ENCODE measurements at places on chromosomes 7 and 10. TPM values are rescaled to one million over a fixed set of nuclear protein-coding genes. Genes with fewer than 3 reads are reported as not detected.

DNA sequence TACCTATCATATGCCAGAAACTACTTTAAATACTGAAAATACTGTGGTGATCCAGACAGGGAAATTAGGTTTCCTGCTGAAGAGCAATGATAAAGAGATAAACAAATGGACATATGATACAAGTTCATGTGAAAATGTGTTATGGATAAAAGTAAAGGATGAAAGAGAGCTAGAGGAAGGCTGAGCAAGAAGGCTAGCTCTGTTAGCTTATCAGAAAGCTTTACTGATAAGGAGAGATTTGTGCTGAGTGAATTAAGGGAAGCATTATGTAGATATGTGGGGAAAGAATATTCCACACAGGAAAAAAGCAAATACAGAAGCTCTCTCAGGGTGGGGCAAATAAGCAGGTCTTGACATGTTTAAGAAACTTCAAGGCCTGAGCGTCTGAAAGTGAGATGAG, 308.4 kb downstream of the HDAC9 start:
- no peaks in the 10 kb centered on the region for H3K27me3 ChIP-seq
- peaks cover 3% of the 10 kb centered on the region for H3K4me1 ChIP-seq
- H3K36me3 ChIP-seq: no peaks in the 10 kb centered on the region
- no peak overlapping the region for H3K27ac ChIP-seq
- DNase-seq: no peak
- H3K4me3 ChIP-seq: no peak overlapping the region

DNA sequence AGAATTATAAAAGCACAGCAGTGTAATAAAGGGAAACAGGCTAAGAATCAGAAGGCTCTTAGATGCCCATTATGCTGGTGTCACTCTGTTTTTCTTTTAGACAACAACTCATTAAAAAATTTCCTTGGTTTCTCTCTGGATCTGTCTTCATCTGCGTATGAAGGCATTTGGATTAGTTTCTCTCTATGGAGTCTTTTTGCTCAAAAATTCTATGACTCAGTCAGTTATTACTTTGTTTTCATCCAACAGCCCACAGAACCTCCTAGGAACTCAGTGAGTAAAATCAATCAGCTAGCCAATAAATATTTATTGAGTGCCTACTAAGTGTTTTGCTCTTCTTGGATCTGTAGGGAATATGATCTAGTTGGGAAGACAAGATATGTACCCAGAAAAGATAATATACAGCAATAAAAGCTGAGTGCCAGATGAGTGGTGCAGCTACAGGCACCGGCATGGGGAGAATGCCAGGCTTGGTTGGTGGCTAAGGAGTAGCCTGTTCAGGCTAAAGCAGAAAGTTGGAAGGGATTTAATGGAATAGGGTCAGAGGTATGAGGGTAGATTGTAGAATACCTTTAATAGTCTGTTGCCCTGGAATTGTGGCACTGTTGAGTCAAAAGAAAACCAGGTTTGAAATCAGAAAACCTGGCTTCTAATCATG, 156.2 kb downstream of the LRRC4 start:
- no peak overlapping the region for H3K4me3 ChIP-seq
- H3K4me1 ChIP-seq: peaks cover 6% of the 10 kb centered on the region
- no peak overlapping the region for H3K27ac ChIP-seq
- DNase-seq: no peak
- H3K27me3 ChIP-seq: no peaks in the 10 kb centered on the region

DNA sequence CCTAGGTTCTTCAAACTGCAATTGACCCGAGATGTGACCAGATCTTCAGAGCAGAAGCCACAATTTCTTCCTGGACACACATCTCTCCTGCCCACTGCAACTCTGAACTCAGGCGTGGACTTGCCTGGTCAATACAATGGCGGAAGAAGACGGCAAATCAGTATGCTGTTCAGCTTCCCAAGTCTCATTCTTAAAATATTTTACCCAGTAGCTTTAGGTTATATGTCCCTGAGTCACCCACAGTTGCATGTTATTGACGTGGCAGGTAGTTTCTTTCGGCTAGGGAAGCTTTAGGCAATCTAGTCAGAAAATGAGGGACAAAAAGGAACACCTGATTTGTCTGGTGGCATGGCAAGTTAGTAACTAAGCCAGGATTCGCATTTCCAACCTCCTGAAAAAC, 22.5 kb downstream of the CEP41 start:
- no peak overlapping the region for H3K27ac ChIP-seq
- H3K4me3 ChIP-seq: no peak overlapping the region
- peaks cover 22% of the 10 kb centered on the region for H3K4me1 ChIP-seq
- H3K27me3 ChIP-seq: no peaks in the 10 kb centered on the region
- 0 out of 2 replicates have a peak, but pooled peaks cover 3% of the 10 kb centered on the region for H3K36me3 ChIP-seq

GRCh38 chr7:125661-126060, 66.7 kb upstream of the FAM20C start:
- no peak overlapping the region for H3K4me3 ChIP-seq
- no peak overlapping the region for H3K27ac ChIP-seq
- H3K36me3 ChIP-seq: no peaks in the 10 kb centered on the region
- H3K27me3 ChIP-seq: no peaks in the 10 kb centered on the region

DNA sequence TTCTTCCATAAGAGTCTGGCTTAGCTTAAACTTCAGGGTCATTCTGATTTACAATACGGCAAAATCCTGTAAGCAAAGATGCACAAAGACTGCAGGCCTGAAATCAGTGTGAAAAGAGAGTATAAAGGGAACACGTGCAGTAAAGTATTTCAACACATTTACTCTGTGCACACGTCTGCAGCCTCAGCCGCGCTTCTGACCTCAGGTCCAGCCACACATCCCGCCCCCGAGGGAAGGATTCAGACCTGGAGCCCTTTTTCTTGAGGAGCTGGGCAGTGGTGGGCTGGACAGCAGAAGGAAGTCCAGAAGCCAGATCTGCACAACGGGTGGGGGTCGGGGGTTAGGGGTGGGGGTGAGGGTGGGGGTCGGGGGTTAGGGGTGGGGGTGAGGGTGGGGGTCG, 58.9 kb upstream of the FAM20C start:
- H3K27ac ChIP-seq: no peak overlapping the region
- no peak for DNase-seq

DNA sequence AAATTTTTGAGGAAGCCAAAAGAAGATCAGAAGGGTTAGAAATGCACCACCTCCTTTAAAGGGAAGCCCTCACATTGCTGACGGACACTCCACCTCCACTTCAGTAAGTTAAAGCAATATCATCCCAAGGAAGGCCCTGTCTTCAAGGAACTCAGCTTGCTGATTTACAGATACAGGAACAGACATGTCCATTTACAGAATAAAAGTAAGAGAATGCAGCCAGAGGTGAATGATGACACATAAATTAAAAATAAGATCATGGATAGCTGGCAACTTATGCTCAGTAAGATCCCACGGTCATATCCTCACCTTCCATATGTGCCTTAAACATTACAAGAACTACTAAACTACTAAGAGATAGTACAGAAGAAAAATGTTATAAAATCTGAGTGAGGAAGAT, 20.4 kb downstream of the GRB10 start:
- no peak overlapping the region for H3K4me3 ChIP-seq
- no peak overlapping the region for H3K27ac ChIP-seq
- DNase-seq: no peak

DNA sequence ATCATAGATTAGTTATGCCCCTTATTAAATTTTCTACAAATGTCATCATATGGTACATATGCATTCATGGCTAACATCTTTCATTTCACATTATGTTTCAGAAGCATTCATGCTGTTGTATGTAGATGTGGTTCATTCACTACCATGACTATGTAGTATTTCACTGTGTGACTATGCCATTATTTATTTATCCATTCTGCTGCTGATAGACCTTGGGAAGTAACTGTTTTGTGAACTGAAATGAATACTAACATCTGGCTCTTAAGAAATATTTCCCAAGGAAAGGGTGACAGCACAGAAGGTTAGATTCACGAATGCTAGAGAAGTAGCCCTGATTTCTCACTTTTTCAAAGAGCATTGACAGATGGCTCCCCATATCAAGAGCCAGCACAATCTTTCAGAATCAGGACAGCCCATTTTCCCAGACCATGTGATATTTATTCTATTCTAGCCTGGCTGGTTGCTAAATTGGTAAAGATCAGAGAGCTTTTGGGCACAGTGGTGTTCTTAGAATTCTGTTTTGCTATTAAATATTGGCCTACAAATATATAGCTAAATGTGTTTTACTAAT, 157.4 kb downstream of the DYNC1I1 start:
- H3K27ac ChIP-seq: no peak overlapping the region
- DNase-seq: no peak
- H3K36me3 ChIP-seq: no peaks in the 10 kb centered on the region

DNA sequence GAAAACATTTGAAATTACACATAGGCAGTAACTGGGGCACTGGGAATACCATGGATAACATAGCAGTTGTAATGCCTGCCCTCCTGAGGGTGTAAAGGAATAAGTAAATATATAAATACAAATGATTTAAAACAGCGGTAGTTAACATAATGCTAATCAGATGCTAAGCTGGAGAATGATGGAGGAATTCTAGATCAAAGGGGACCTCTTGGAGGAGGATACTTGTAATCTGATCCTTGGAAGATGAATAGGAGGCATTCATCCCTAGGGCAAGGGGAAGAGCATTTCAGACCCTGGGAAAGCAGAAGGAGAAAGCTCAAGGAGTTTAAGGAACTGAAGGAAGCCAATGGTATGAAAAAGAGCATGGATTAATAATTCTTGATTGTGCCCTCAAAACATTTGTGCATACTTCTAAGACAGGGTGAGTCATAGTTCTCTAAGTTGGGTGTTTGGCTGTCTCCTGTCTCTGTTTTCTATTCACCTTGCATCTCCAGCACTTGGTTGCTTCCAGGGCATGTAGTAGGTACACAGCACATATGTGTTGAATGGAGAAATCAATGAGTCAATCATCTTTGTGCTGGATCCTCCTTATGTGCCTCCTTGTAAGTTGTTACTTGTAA, 54.8 kb upstream of the PLPP4 start:
- no peaks in the 10 kb centered on the region for H3K36me3 ChIP-seq
- H3K4me1 ChIP-seq: no peaks in the 10 kb centered on the region
- no peak overlapping the region for H3K27ac ChIP-seq

DNA sequence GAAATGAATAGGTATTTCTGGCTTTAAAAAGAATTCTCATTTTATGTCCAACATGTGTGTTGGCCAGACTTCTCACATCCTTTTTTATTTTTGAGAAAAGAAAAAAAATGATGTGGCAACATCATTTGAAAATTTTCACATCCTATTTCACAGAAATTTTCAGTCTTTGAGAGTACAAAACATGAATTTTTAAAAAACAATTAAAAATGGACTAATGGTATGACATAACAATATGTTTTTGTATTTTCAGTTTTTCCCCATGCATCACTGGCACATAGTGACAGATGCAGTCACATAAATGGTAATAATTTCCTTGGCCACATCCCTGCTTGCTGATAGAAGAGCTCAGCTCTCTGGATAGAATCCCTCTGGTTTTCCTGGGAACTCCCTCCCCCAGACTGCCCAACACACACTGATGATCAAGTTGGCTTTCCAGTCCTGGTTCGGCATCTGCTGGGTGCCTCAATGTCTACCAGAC, 188.5 kb upstream of the AGR3 start:
- H3K27ac ChIP-seq: no peak overlapping the region
- H3K36me3 ChIP-seq: no peaks in the 10 kb centered on the region
- H3K27me3 ChIP-seq: no peaks in the 10 kb centered on the region
- no peak overlapping the region for H3K4me3 ChIP-seq
- H3K4me1 ChIP-seq: no peaks in the 10 kb centered on the region

GRCh38 chr10:72593963-72594362, 31.9 kb downstream of the MICU1 start:
- no peak for DNase-seq
- 0 out of 2 replicates have a peak, but pooled peaks cover 2% of the 10 kb centered on the region for H3K36me3 ChIP-seq
- H3K4me3 ChIP-seq: no peak overlapping the region
- H3K27me3 ChIP-seq: no peaks in the 10 kb centered on the region

GRCh38 chr10:88082391-88082790, 219.0 kb downstream of the PTEN start:
- H3K27ac ChIP-seq: no peak overlapping the region
- H3K27me3 ChIP-seq: no peaks in the 10 kb centered on the region
- H3K36me3 ChIP-seq: no peaks in the 10 kb centered on the region

GRCh38 chr10:97708976-97709946, 4.3 kb upstream of the MARVELD1 start:
- DNase-seq: peak; percentile 65
- H3K27me3 ChIP-seq: no peaks in the 10 kb centered on the region
- H3K27ac ChIP-seq: no peak overlapping the region
- peaks cover 21% of the 10 kb centered on the region for H3K4me1 ChIP-seq

GRCh38 chr7:130614449-130614848, 54.1 kb downstream of the COPG2 start:
- no peaks in the 10 kb centered on the region for H3K27me3 ChIP-seq
- H3K27ac ChIP-seq: no peak overlapping the region
- H3K4me3 ChIP-seq: no peak overlapping the region

- H3K4me1 ChIP-seq: no peaks in the 10 kb centered on the region
- DNase-seq: no peak
- H3K27me3 ChIP-seq: no peaks in the 10 kb centered on the region
- H3K4me3 ChIP-seq: no peak overlapping the region
Observed at GRCh38 chr7:108722561-108722960, 152.9 kb downstream of the DNAJB9 start.

GRCh38 chr7:47543714-47544113, 38.2 kb downstream of the TNS3 start:
- H3K4me1 ChIP-seq: peaks cover 47% of the 10 kb centered on the region
- no peak for DNase-seq
- no peak overlapping the region for H3K27ac ChIP-seq
- no peaks in the 10 kb centered on the region for H3K27me3 ChIP-seq
- no peak overlapping the region for H3K4me3 ChIP-seq
- H3K36me3 ChIP-seq: peaks cover 25% of the 10 kb centered on the region

DNA sequence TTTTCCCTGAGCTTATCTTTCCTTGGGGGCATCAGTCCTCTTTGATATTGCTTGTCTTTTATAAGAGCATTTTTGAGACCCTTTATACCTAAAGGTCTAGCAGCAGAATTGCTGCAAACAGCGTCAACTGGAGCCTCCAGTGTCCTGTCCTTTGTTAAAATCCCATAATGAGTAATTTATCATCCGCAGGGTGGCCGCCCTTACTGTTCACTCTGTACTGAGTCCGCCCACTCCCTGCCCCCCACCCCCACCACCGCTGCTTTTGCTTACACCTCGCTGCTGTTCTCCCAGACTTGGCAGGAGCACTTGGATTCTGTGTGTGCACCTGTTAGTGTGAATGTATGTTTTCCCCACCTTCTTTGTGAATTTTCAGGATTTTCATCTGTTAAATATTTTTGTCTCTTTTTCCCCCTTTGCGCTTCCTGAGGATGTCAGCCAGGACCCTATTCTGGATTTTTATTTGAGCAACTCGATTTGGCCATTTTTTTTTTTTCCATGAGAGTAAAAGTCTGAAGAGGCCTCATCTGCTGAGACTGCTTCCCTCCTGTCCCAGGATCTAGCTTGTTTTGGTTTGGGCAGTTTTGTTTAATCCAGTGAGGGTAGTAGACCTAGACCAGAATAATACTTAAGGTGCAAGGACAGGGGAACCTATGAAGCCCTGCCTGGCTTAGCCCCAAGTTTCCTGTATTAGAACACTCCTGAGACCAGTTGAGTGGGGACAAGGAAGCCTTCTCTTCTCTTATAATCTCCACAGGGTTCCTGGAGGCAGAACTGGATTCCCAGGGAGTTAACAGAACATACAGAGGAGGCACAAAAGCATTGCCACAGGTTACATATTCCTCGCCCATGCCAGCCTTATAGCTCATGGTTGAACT, 8.2 kb downstream of the AGFG2 start:
- no peaks in the 10 kb centered on the region for H3K27me3 ChIP-seq
- H3K36me3 ChIP-seq: peaks cover 23% of the 10 kb centered on the region
- H3K4me1 ChIP-seq: peaks cover 48% of the 10 kb centered on the region

The FGFR2 gene
- 1.1 TPM for total RNA-seq

The ATXN7L1 gene
- total RNA-seq: 0.91 TPM

The SPOCK2 gene
- not detected for total RNA-seq

The GDF10 gene
- total RNA-seq: not detected

The EIF4EBP2 gene
- total RNA-seq: 30.3 TPM

The CYP2C9 gene
- total RNA-seq: not detected

The SYNPO2L gene
- not detected for total RNA-seq

All from SJSA1 (cell line).